HS-27A (cell line): ENCODE measurements at places on chromosomes 11 and 22.

GRCh38 chr11:2399488-2400068 is 972 bp upstream of the TSSC4 start:
- DNase-seq, result no peak

DNA sequence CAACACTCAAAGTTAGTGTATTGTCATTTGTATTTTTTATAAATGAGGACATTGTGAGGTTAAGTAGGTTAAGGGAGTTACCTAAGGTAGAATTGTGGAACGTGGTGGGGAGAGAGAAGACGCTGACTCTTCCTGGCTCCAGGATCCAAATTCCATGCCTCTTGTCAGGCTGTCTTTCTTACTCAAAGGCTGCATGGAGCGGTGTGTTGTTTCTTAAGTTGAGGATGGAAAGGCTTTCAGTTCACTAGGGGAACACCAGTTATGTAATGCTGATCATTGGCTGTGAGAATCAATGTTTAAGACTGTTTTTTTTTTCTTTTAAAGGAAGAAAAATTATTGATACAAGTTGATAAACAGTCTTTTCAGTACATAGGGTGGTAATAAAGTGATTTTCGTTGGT is 2.9 kb downstream of the UBE2L3 start:
- no peak for DNase-seq

- DNase-seq, result no peak
Measured at GRCh38 chr22:17950651-17951214, 73.6 kb downstream of the MICAL3 start.

- DNase-seq, result no peak
Measured at GRCh38 chr11:62150887-62151736, 27.3 kb downstream of the INCENP start.

- no peak for DNase-seq
Measured at GRCh38 chr22:20762233-20762796, 11.6 kb upstream of the SERPIND1 start.

- no peak for DNase-seq
Measured at GRCh38 chr11:71098776-71099175, 153.6 kb downstream of the SHANK2 start.

DNA sequence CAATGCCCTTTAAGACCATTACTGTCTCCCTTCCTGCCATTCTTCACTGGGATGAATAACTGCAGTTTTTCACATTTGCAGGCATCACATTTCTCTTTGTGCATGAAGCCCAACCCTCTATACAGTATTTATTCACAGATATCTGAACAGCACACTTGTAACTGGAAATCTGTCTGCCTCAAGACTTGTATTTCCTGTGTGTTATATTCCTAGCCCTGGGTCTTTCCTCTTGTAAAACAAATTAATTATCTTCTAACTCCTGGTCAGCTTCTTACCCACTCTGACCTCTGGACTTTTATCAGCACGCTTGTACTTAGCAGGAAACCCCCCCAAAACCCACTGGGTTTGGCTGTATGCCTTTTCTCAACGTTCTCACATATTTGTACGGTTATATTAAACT is 2.0 kb downstream of the CSRP3 start:
- no peak for DNase-seq
